ENCODE measurements at places on chromosomes 7 and 10.

DNA sequence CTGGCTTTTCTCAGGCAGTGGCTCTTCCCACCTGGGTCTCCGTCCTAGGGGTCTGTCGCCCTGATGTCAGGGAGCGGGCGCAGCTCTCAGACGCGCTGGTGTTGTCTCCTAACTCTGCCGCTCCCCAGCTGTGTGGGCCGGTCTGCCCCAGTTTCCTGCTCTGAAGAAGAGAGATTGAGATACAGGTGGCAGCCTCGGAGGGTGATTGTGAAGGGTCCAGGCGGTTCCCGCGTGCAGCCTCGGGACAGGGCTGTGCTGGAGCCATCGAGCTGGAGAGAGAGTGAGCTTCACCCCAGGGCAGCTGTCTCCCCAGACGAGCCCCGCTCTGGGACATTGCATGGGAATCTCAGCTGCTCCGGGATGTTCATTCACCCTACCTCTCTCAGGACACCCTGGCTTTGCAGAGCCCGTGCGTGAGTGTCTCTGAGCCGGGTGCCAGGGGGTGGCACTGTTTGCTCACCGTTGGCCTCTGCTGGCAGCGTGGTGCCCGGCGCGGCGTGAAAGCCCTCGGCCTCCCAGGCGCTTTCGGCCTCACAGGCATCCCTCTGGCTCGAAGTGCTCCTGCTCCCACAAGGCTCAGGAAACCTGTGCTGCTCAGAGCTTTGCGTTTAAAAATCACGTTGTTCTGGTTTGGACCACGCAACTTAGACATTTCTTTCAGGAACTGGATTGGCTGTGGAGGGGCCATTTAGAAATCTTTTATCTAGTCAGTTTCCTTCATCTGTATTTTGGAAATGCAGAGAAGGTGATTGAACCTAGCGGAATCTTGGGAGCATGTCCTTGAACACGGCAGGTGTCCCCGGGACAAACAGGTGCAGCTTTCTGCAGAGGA lies 33.8 kb upstream of the ZFAND2A start:
- no peak for DNase-seq

GRCh38 chr10:89373916-89374711 lies 3.7 kb upstream of the IFIT1B start:
- DNase-seq, result peak; percentile 96

- DNase-seq, result no peak
Observed at GRCh38 chr7:104878577-104878976, 135.4 kb upstream of the KMT2E start.

- no peak for DNase-seq
Observed at GRCh38 chr7:87566311-87566900, 34.3 kb downstream of the ABCB1 start.

GRCh38 chr7:8442814-8443304 lies 9.4 kb downstream of the NXPH1 start:
- DNase-seq, result peak; percentile 6

DNA sequence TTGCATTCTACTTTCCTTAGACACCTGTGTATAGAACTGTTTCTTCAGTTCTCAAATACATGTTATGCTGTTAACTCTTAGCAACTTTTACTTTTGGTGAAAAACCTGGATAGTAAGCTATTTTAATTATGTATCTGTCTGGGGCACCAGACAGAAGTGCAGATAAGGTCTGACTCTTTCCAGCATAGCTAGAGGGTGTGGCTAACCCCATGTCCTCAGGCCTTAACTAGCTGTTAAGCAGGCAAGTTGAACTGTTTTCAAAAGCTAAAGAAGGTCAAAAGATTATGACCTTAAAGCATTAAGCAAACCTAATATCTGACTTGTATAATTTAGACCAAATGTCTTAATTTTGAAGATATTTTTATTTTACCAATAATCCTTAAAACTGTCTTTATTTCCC lies 45.1 kb upstream of the INHBA start:
- DNase-seq, result peak; percentile 18

DNA sequence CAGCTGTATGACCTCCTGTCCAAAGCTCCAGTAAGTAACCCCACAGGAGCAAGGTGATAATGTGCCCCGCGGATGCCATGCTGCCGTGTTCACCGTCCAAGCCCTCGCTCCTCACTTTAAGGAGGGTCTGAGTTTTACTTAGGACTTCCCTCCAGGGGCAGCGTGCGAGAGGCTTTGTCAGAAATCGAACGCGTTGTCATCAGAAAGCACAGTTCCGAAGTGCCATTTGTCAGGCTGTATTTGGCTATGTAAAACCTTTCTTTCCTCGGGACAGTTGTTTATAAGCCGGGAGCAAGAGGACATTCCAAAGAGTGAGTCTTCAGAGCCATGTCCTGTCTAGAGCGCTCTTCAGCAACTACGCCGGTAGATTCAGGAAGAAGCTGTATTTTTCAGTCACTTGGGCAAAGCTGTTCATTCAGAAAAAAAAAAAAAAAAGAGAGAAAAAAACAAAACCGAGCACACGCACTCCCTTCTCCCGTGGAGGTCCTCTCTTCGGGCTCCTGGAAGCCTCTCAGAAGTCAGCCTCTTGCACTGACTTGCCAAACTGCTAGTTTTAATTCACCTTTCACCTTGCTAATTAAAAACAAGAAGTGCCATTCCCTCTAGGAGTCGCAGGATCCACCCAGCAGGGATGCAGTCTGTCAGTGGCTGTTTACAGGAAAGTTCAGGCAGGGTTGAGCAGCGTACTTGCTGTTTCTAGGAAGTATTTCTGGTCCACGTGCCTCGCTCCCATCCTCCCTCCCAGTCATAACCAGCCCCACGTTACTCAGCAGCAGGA lies at the start of gene SEMA3E:
Gene SEMA3E (minus strand): TSS at position 676 of the 778 bp plus-strand sequence.
- DNase-seq, result peak; percentile 67

DNA sequence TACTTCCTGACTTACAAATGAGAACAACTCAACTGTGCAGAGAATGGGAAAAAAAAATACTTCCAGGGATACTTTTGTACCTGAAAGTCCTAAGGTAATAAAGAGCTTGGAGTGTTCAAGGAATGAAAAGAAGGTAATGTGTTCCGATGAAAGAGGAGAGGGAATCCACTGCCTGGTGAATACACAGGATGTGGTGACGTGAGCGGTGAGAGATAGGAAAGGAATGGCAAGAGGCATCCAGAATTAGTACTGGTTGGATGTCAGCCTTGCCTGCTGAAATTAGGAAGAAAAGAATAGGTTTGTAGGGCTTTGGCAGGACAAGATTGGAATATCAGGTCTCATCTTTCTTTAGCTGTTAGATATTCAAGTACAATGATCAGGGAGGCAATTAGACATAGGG lies 347.7 kb downstream of the POM121L12 start:
- peak; percentile 57 for DNase-seq

- DNase-seq, result peak; percentile 86
Observed at GRCh38 chr7:139725077-139725476, 52.7 kb downstream of the HIPK2 start.

DNA sequence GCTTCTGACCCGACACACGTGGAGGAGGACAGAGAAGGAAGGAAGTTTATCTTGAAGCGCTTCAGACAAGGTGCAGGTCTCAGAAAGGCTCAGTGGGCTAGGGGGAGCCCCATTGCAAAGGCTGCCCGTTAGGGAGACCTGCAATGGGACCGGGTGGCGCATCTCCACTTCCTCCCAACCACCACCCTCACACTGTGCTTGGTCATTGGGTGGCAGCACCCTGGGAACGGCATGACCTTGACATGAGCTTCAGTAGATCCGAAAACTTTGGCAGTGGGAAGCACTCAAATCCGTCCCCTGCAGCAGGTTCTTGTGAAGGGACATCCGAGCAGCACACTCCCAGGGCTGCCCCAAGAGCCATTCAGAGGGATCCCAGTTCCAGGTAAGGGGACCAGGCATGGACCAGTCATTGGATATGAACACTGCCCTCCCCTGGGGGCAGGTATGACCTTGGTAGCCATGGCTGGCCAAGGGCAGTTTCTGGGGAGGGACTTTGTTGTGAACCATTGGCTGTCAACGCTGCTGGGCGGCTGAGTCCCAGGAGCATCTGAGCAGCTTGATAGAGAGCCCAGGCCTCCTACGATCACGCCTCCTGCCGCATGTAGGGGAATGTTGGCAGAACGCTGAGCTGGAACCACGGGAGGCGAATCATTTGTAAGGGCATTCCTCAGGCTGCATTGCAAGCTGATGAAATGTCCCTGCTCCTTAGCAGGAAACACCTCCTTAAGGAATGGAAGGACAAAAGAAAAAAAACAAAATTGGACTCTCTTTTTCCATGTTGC lies 31.7 kb downstream of the GALNTL5 start:
- peak; percentile 65 for DNase-seq
